ENCODE measurements at places on chromosomes 3 and 15. TPM values are rescaled to one million over a fixed set of nuclear protein-coding genes. Genes with fewer than 3 reads are reported as not detected.

RAB6B gene
- total RNA-seq: not detected

PLSCR2 gene
- not detected for total RNA-seq

PRRT3 gene
- total RNA-seq: 5.5 TPM

ZFAND6 gene
- total RNA-seq: 71.9 TPM

RTP4 gene
- total RNA-seq: 7.6 TPM

A4GNT gene
- not detected for total RNA-seq

TMEM42 gene
- total RNA-seq: 25.9 TPM

POLQ gene
- 0.23 TPM for total RNA-seq

- DNase-seq: no peak
- no peaks in the 10 kb centered on the region for H3K4me1 ChIP-seq
- no peaks in the 10 kb centered on the region for H3K36me3 ChIP-seq
- H3K27ac ChIP-seq: no peak overlapping the region
Observed at GRCh38 chr15:29283381-29283780, 13.8 kb upstream of the NSMCE3 start.

DNA sequence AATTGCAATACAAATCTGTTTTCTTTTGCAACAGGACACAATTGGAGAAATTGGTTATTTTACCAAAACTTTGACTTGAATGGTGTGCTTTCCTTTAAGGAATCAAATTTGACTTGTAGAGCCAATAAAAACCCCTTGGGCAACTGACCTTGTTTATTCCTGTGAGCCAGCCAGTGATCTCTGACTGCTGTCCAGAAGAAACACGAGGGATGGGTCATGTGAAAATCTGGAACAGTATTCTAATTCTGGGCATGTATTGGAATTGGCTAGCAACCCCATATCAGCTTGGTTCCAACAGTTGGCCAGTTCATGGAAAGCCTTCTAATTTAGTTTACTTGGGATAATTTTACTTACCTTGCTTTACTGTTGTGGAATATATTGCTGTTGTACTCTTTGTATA, 19.1 kb upstream of the HHATL start:
- peaks cover 9% of the 10 kb centered on the region for H3K27me3 ChIP-seq
- H3K27ac ChIP-seq: no peak overlapping the region
- DNase-seq: no peak
- no peaks in the 10 kb centered on the region for H3K4me1 ChIP-seq

DNA sequence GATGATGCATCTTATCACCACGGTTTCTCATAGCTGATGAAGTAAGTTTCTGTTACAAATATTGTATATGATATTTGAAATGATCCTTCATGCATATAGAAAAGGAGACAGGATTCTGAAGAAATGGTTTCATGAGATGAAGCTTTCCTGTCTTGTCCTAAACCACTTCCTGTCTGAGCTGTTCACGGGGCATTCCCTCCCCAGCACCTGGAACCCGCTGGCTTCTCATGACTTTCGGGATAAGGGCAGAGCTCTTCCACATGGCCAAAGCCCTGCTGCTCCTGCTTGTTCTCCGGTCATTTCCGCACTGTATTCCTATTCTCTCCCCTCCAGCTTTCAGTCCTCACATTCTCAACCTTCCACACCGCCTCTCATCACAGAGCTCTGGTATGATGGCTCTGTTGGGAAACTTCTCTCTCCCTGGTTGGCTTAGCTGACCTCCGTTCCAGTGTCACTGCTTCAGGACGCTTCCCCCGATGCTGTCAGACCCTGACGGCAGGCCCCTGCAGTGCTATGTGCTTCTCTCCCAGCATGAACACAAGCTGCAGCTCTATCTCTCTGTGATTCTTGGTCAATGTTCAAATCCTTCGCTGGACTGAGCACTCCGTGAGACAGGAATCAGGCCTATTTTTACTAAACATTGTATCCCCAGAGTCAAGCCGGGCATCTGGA, 86.9 kb upstream of the HERC1 start:
- DNase-seq: no peak
- H3K4me3 ChIP-seq: peak overlapping the region; percentile 9
- peaks cover 29% of the 10 kb centered on the region for H3K4me1 ChIP-seq
- H3K36me3 ChIP-seq: no peaks in the 10 kb centered on the region
- H3K27ac ChIP-seq: no peak overlapping the region

- H3K36me3 ChIP-seq: no peaks in the 10 kb centered on the region
- H3K27me3 ChIP-seq: no peaks in the 10 kb centered on the region
- H3K4me1 ChIP-seq: no peaks in the 10 kb centered on the region
- no peak for DNase-seq
Observed at GRCh38 chr15:86197770-86198169, 118.1 kb downstream of the AGBL1 start.

GRCh38 chr3:143207338-143207961, 87.9 kb downstream of the CHST2 start:
- H3K4me3 ChIP-seq: no peak overlapping the region
- no peaks in the 10 kb centered on the region for H3K36me3 ChIP-seq
- H3K4me1 ChIP-seq: peaks cover 22% of the 10 kb centered on the region
- H3K27me3 ChIP-seq: no peaks in the 10 kb centered on the region
- H3K27ac ChIP-seq: no peak overlapping the region

- DNase-seq: no peak
- no peaks in the 10 kb centered on the region for H3K27me3 ChIP-seq
- no peaks in the 10 kb centered on the region for H3K4me1 ChIP-seq
- no peaks in the 10 kb centered on the region for H3K36me3 ChIP-seq
- no peak overlapping the region for H3K4me3 ChIP-seq
Observed at GRCh38 chr3:22565393-22565792, 637.7 kb upstream of the UBE2E2 start.

DNA sequence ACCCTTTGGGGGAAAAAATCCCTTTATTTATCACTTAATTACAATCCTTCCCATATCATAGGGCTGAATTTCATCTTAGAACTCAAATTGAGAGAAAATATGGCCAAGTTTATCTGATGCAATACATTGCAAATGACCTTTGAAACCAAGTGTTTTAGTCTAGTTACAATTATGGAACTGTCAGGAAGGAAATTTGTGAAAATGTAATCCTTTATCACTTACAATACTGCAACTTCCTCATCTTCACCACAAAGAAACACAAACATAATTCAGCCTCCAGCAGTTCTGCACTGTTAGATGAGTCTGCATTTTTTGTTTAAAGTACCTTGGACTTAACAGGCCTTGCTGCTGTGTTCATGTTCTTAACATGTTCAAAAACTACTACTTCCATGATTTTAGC, 4.6 kb downstream of the CCPG1 start:
- peaks cover 52% of the 10 kb centered on the region for H3K4me1 ChIP-seq
- no peak for DNase-seq
- H3K27ac ChIP-seq: no peak overlapping the region
- H3K36me3 ChIP-seq: peaks cover 9% of the 10 kb centered on the region
- no peaks in the 10 kb centered on the region for H3K27me3 ChIP-seq

- H3K27me3 ChIP-seq: peaks cover 11% of the 10 kb centered on the region
- H3K4me1 ChIP-seq: no peaks in the 10 kb centered on the region
- no peak overlapping the region for H3K27ac ChIP-seq
- H3K36me3 ChIP-seq: no peaks in the 10 kb centered on the region
- H3K4me3 ChIP-seq: no peak overlapping the region
Observed at GRCh38 chr15:50028326-50028725, 90.7 kb downstream of the ATP8B4 start.

- H3K4me1 ChIP-seq: no peaks in the 10 kb centered on the region
- no peaks in the 10 kb centered on the region for H3K27me3 ChIP-seq
- H3K36me3 ChIP-seq: no peaks in the 10 kb centered on the region
- H3K4me3 ChIP-seq: no peak overlapping the region
- no peak for DNase-seq
- H3K27ac ChIP-seq: no peak overlapping the region
Observed at GRCh38 chr3:175404027-175404426, 544.9 kb downstream of the NAALADL2 start.

GRCh38 chr3:187101184-187102072, 37.9 kb downstream of the RPL39L start:
- H3K36me3 ChIP-seq: peaks cover 13% of the 10 kb centered on the region
- peak; percentile 42 for DNase-seq
- H3K27ac ChIP-seq: peak overlapping the region; percentile 44
- peaks cover 17% of the 10 kb centered on the region for H3K4me1 ChIP-seq

- H3K4me1 ChIP-seq: peaks cover 37% of the 10 kb centered on the region
- peaks cover 8% of the 10 kb centered on the region for H3K27me3 ChIP-seq
- no peak overlapping the region for H3K27ac ChIP-seq
- peak overlapping the region; percentile 28 for H3K4me3 ChIP-seq
- peaks cover 22% of the 10 kb centered on the region for H3K36me3 ChIP-seq
Observed at GRCh38 chr3:67000009-67000408, 1.9 kb downstream of the KBTBD8 start.

GRCh38 chr3:58129041-58129770, 81.6 kb downstream of the DNASE1L3 start:
- H3K27me3 ChIP-seq: no peaks in the 10 kb centered on the region
- H3K4me1 ChIP-seq: peaks cover 2% of the 10 kb centered on the region
- no peak overlapping the region for H3K4me3 ChIP-seq
- DNase-seq: no peak
- no peak overlapping the region for H3K27ac ChIP-seq
- peaks cover 14% of the 10 kb centered on the region for H3K36me3 ChIP-seq

GRCh38 chr15:69792823-69793222, 304.9 kb downstream of the TLE3 start:
- H3K27ac ChIP-seq: no peak overlapping the region
- DNase-seq: no peak
- peaks cover 7% of the 10 kb centered on the region for H3K36me3 ChIP-seq
- H3K4me1 ChIP-seq: no peaks in the 10 kb centered on the region
- H3K27me3 ChIP-seq: peaks cover 6% of the 10 kb centered on the region

- H3K36me3 ChIP-seq: no peaks in the 10 kb centered on the region
- no peaks in the 10 kb centered on the region for H3K4me1 ChIP-seq
- H3K27ac ChIP-seq: no peak overlapping the region
- no peak overlapping the region for H3K4me3 ChIP-seq
- H3K27me3 ChIP-seq: peaks cover 2% of the 10 kb centered on the region
Observed at GRCh38 chr3:157514371-157514895, 11.2 kb upstream of the VEPH1 start.

DNA sequence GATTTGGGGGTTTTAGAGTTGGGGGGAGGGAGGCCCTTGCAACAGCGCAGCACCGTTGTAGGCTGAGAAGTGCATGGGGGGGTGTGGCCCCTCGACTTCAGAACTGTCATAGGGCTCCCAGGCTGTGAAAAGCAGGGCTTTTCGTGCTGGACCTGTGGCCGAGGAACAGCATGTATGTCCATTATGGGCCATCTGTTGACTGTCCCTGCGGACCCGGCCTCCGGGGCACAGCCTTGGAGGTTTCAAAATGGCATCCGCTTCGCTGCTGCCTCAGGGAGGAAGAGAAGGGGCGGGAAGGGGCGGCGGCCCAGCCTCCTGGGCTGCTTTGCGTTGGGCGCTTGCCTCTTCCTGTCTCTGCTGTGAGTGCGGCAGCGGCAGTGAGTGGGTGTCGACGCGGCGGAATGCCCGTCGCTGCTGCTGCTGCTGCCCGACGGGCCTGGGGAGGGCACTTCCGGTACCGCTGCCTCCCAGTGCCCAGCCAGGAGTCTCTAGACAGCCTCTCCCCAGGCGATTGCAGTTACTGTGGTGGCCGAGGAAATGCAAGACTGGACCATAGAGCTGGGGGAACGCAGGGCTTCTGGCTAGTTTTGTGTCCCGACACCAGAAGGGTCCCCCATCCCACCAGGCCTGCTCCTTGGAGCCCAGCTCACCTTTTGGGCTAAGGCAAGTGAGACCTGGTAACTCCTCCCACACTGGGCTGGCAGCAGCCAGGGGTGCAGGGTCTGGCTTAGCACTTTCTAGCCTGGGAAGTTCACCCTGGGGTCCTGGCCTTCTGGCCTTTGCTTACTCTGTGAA, 1.9 kb downstream of the GNAI2 start:
- H3K4me1 ChIP-seq: peaks cover 27% of the 10 kb centered on the region
- H3K36me3 ChIP-seq: peaks cover 13% of the 10 kb centered on the region
- H3K27ac ChIP-seq: peak overlapping the region; percentile 98
- H3K27me3 ChIP-seq: no peaks in the 10 kb centered on the region
- DNase-seq: peak; percentile 82

DNA sequence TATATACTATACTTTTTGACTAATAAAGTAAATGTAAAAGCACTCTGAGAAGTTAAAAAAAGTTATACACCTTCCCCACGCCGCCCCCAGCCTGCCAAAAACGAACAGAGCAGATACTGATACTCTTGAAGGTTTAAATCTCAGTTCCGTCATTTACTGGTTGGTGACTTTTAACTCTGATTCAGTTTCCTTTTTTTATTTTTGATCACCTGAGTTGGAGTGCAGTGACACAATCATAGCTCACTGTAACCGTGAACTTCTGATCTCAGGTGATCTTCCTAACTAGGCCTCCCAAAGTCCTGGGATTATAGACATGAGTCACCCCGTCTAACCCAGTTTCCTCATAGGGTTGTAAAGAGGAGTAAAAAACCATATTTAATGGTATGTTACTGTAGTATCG, 3.3 kb upstream of the TIPIN start:
- peaks cover 17% of the 10 kb centered on the region for H3K4me1 ChIP-seq
- H3K4me3 ChIP-seq: no peak overlapping the region
- no peak overlapping the region for H3K27ac ChIP-seq

DNA sequence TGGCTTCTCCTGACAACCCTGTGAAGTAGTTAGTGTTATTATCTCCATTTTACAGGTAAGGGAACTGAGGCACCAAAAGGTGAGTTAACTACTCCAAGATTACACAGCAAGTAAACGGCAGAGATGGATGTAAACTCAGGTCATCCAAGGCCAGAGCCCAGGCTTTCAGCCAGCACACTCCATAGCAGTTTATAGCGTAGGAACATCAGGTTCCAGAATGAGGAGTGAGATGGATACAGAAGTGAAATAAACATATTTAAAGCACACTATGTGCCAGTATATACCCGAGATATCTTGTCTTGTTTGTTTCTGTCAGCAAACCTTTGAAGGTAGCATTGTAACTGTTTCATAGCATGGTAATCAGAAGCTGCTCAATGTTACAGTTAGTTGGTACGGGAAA, 279.0 kb downstream of the OXSM start:
- H3K4me3 ChIP-seq: no peak overlapping the region
- DNase-seq: no peak
- peaks cover 2% of the 10 kb centered on the region for H3K27me3 ChIP-seq
- no peaks in the 10 kb centered on the region for H3K4me1 ChIP-seq

- H3K27me3 ChIP-seq: no peaks in the 10 kb centered on the region
- no peaks in the 10 kb centered on the region for H3K4me1 ChIP-seq
- no peak for DNase-seq
- no peak overlapping the region for H3K4me3 ChIP-seq
- no peaks in the 10 kb centered on the region for H3K36me3 ChIP-seq
Observed at GRCh38 chr15:89954541-89954940, 41.8 kb upstream of the ARPIN start.

GRCh38 chr3:195811756-195812155, at the start of gene MUC4:
Gene MUC4 (minus strand): TSS chr3:195811929. CDS start chr3:195811817, 112 bp downstream.
- H3K4me1 ChIP-seq: no peaks in the 10 kb centered on the region
- no peak within 1 kb of the TSS for H3K27ac ChIP-seq
- peaks cover 8% of the 10 kb centered on the region for H3K27me3 ChIP-seq
- DNase-seq: peak; percentile 6
- no peak within 1 kb of the TSS for H3K4me3 ChIP-seq
- no peaks in the 10 kb centered on the region for H3K36me3 ChIP-seq

Measured in naive thymus-derived CD8-positive, alpha-beta T cell (primary cell).